Motor neuron (in vitro differentiated cells): ENCODE measurements at places on chromosomes 7 and 10. TPM values are rescaled to one million over a fixed set of nuclear protein-coding genes. Genes with fewer than 3 reads are reported as not detected.

The ABCB1 gene
- 1.4 TPM in 1 of 2 replicates, not detected in the other for total RNA-seq

The WDFY4 gene
- 0.05 and 0.13 TPM in 2 replicates for total RNA-seq

The RNF32 gene
- total RNA-seq, result 4.2 and 5.8 TPM in 2 replicates

DNA sequence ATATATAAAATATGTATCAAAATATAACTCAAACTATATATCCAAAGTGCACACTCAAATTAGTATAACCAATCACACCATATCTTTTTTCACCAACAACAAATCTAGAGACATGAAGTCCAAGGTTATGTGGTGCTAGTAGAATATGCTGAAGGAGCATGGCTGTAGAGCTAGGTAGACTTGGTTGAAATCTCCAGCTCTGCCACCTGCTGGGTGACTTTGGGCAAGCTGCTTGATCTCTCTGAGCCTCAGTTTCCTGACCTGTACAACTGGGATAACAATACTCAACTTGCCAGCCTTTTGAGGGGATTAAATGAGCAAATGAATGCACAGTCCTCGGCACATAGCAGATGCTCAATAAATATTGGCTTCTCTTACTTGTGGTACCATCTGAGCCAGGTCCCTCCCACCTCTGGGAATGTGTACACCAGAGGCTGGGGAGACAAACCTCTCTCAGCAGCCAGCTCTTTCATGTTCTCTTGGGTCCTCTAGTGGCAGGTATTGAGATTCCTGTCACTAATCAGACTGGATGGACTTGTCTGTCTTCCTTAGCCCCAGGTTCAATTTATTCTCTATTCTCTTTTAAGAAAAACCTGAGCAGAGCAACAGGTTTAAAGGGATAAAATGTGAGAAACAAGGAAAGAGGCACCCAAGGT lies 94.3 kb upstream of the PDE1C start:
- ATAC-seq, result no peak

DNA sequence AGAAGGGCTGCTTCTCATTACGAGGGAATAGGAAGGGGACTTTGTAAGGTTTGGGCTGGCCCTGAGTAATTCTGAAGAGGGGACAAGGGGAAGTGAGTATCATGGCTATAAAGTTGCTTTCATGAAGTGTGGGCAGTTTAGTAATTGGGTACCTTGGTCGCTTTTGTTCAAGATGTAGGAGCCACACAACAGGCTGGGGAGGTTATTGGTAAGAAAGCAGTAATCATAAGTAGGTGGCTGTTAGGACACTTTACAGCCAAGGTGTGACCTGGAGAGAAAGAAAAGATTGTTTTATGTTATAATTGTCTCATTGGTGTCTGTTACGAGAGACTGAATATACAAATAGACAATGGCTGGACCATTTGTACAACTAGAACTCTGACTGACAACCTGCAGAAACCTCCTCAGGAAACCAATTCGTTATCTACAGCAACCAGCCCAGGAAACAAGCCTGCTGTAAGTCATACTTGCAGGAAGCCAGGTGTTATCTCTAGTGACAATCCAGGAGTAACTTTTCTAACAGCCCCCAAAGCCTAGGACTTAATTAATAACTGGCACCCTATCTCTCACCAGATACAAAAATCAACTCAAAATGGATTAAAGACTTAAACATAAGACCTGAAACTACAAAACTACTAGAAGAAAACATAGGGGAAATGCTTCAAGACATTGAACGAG lies 5.0 kb upstream of the CCM2 start:
- no peak for ATAC-seq

- ATAC-seq, result no peak
Measured at GRCh38 chr7:11430841-11431240, 401.2 kb downstream of the THSD7A start.

DNA sequence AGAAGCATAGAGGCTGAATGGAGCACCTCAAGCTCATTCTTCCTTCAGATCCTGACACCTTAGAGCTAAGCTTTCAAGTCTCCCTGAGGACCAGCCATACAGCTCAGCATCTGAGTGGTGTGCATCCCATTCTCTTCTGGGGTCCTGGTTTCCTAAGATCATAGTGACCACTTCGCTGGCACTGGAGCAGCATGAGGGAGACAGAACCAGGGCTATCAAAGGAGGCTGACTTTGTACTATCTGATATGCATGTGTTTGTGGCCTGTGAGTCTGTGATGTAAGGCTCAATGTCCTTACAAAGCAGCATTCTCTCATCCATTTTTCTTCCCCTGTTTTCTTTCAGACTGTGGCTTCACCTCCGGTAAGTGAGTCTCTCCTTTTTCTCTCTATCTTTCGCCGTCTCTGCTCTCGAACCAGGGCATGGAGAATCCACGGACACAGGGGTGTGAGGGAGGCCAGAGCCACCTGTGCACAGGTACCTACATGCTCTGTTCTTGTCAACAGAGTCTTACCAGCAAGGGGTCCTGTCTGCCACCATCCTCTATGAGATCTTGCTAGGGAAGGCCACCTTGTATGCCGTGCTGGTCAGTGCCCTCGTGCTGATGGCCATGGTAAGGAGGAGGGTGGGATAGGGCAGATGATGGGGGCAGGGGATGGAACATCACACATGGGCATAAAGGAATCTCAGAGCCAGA lies 31.0 kb downstream of the PRSS2 start:
- ATAC-seq, result no peak

DNA sequence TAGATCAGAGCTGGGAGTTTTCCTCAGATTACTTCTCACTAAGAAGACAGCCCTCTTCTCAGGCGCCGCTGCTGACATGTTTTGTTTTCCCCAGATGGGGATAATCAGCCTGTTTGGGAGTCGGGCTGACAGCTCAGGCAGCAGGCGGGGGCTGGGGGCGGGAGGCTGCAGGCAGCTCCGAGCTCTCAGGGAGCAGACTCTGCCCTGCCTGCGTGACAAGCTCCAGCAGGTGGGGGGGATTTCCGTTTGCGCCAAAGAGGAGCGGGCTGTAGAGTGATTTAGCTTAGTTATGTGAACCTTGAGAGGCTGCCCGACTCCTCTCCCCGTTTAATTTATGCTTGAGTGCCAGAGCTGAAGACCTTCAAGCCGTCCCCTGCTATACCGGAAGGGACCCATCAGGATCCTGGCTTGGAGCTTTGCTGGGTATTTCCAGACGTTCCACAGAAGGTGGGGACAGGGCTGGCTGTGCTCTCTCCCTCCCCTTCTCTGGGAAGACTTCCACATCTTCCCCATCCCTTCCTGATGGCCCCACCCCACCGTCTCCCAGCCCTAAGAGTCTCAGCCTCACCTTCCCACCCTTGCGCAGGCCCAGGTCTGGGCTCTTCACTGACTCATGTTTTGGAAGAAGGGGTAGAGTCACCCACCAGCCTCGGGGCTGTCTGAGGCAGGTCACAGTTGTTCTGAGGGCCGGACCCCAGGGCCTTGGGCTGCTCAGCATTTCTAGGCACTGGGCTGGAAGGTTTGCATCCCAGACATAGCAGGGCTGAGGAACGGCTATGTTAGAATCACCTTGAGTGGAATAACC lies 24.7 kb upstream of the ADCYAP1R1 start:
- peak; percentile 68 for ATAC-seq

- ATAC-seq, result no peak
Measured at GRCh38 chr7:22060863-22061262, 115.2 kb upstream of the CDCA7L start.

DNA sequence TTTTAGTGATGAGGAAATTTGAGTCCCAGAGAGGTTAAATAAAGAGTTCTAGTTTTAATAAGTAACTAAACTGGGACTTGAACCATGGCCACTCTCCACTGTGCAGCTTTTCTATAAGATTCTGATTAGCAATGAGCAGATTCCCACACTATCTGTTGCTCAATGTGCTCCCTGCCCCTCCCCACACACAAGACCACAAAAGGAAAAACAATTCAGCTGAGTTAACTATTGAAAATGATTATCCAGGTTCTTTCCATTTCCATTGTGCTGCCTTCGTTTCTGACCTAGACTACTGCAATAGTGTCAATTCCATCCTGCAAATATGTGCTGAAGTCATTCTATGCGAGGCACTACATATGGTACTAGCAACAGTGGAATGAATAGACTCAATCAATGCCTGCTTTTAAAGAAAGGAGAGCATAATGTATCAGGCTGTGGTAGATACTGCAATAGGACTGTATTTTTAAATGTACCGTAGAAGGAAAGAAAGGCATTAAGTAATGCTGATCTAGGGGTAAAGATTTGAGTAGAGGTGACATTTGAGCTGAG lies 97.0 kb downstream of the SEMA3C start:
- peak; percentile 89 for ATAC-seq

DNA sequence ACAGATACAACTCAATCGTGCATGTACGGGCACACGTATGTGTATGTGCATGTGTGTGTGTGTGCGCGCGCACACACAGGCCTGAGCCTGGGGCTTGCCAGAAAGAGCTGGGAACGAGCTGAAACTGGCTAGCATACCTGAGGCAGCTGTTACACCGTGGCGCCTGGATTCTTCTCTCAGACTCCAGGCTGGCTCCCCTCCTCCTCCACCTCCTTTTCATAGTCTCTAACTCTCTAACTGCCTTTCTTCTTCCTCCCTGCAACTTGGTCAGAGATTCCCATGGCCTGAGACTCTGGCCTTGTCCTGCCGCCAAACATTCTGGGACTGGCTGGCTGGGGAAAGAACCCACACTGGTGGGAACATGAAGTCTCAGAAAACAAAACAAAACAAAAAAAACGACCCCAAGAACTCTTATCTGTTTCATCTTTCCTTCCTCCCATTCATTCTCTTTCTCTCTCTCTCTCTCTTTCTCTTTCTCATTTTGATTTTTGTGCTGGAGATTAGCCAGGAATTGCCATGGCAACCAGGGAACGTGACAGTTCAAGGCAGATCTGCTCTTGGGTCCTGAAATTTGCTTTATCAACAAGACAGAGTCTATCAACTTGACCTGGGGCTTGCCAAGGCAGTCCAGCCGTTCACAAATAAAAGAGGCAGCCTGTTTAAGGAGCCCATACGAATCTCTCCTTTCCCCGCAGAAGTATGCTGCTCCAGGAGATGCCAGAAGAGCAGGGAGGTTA lies 76.8 kb upstream of the SEM1 start:
- ATAC-seq, result peak; percentile 22

DNA sequence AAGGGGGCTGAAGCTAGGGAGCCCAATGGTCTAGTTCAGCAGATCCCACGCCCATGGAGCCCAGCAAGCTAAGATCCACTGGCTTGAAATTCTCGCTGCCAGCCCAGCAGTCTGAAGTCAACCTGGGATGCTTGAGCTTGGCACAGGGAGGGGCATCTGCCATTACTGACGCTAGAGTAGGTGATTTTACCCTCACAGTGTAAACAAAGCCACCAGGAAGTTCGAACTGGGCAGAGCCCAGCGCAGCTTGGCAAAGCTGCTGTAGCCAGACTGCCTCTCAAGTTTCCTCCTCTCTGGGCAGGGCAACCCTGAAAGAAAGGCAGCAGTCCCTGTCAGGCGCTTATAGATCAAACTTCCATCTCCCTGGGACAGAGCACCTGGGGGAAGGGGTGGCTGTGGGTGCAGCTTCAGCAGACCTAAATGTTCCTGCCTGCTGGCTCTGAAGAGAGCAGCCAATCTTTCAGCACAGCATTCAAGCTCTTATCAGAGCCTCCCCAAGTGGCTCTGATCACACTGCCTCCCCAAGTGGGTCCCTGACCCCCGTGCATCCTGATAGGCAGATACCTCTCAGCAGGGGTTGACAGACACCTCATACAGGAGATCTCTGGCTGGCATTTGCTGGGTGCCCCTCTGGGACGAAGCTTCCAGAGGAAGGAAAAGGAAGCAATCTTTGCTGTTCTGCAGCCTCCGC lies 167.8 kb downstream of the CCDC71L start:
- no peak for ATAC-seq
